ENCODE measurements at places on chromosomes 13 and 19.

DNA sequence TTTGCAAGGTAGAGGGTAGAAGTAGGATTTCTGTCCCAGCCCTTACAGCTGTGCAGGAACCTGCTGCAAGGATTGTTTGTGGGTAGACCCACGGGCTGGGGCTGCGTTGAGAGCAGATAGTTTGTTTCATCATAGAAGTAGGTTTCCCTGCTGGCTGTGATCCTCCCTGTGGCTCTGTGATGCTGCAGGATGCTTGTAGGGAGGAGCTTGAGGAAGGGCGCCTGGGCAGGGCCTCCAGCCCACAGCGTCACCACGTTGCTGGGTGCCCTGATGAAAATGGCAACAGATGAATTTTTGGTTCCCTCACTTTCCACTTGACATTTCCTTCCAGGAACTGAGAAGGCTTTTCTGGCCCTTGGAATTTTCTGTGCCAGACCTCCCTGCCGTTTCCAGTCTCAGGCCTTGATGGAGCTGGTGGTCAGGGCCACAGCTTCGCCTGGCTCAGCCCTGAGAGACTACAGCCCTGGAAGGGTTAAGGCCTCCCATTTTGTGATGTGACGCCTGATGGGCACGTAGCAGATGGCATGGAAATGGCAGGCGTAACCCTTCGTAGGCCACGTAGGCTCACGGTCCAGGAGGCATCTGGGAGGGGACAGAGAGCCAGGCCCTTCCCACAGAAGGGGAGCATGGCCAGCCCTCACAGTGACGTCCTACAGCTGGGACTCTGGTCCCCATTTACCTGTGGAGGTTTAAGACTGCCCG is 42.2 kb downstream of the GATAD2A start:
- DNase-seq: no peak

DNA sequence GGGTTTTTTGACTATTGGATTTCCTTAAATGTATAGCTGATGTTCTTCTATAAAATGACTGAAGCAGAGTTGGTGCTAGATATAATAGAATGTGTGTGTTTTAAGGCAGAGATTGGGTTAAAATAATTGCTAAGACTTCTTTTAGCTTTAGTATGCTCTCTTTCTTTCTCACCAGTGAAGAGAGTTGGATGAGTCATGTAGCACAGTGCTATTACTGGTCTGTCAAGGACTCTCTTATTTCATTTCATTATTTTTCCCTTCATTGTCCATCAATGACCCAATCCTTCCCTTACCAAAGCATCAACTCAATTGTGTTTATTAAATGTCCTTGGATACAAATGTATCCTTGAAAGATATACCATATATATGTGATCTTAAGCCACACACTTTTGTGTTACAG is 268.9 kb downstream of the IRS2 start:
- no peak for DNase-seq

GRCh38 chr19:1609103-1609396 is 3.8 kb upstream of the UQCR11 start:
- no peak for DNase-seq

GRCh38 chr19:38736036-38736412 is 8.2 kb downstream of the CAPN12 start:
- peak; percentile 67 for DNase-seq

DNA sequence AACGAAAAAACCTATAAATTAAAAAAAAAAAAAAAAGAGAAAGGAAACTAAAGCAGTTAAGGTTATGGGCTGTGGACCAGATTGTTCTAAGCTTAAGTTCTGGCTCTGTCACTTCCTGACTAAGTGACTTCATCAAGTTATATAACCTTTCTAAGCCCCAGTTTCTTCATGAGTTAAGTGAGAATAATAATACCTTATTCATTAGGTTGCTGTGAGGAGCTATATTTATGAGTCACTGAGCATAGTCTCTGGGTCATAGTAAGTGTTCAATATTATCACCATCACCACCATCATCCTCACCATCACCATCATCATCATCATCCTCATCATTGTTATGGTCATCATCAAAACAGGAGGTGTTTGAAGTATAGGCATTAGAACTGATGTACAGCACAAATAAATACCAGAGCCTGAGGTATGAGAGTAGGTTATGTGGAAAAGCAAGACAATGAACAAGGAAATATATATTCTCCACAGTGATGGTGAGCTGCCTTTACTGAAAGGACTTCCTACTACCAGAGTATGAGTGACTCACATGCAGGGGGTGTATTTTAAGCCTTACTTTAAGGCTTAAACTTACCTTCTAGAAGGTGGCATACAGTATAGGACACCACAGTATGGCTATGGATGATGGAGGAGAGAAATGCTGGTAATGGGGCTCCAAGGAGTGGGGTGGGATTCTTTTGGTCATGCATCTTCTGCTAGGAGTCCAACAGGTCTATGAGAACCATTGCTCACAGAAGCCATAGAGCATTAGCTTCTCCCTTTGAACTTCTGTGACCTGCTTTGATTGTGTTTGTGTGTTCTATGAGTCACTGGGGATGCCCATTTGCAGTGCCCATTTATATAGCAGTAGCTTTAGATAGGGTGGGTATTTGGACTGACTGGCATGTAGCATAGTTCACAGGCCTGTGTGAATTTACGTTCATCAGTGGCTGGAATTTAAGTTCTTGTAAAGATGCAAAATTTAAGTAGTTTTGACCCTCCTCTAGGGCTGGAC is 104.4 kb downstream of the KLF5 start:
- no peak for DNase-seq

- peak; percentile 34 for DNase-seq
Observed at GRCh38 chr19:29366757-29367156, 153.8 kb upstream of the UQCRFS1 start.

GRCh38 chr19:39996218-39996810 is 546 bp upstream of the ZNF546 start:
- DNase-seq: no peak

DNA sequence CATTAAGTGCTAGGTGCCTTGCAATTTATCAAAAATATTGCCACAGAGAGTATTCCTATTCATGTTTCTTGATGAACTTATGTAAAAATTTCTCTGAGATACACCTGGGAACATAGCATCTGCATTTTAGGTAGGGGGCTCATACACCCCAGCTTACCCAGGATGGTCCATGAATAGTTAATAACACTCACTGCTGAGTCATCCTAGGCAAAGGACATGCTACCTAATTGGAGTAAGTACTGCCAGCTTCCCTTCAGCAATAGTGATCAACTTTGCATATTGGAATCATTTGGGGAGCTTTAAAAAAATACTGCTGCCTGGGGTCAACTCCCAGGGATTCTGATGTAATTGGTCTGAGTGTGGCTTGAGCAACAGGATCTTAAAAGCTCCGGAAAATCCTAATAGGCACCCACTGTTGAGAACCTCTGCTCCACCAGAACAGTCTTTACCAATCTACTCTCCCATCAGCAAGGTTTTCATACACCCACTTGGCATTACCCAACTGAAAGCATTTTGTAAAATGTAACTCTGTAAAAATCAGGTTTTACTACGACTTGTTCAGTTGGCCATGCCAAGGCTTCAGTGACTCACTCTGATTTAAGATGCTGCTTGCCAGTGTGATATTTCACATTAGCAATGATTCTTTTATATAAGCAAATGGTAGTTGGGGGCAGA is 67.2 kb upstream of the FNDC3A start:
- no peak for DNase-seq

DNA sequence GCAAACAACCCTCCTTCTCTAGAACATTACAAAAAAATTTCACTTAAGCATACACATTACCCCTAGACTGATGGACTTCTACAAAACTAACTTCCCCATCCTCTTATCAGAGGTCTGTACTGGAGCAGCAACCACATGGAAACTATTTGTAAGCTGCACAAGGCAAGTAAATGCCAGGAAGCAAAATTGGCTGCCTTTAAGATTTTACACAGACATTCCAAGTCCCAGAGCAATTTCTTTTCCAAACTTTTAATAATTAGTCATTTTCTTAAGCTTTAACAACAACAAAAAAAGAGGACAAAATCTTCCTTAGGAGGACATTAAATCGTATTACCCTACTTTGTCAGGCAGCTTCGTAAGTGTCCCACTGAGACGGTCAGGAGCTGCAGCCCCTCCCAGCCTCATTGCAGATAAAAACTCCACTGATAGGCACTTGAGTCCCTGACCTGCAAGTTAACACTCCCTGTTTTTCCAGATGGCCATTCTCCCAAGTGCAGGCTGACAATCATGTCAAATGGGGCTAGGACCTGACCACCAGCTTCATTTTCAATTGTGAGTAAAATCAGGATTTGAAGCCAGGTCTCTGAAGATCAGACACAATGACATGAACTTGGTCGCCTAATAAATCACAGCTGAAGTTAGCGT is 680.1 kb downstream of the DIAPH3 start:
- DNase-seq: no peak

DNA sequence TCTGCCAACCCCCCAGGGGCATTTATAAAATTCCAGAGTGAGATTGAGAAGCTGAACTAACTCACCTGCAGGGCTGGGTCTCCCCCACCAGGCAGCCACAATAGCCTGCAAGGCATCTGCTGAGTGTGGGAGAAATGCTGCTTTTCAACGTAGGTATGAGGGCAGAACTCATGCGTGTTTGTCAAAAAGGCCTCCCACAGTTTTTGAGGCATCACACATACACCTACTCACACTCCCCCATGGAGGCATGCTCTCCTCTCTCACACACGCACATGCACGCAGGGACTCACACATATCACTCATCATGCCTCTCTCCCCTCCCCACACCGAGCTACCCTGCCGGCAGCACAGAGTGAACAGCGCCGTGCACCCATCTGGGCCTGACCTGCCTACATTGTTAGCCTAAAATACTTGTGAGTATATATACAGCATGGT is 390.5 kb downstream of the FGF9 start:
- no peak for DNase-seq

- DNase-seq: peak; percentile 74
Observed at GRCh38 chr19:16185768-16186123, 536 bp downstream of the FAM32A start.

DNA sequence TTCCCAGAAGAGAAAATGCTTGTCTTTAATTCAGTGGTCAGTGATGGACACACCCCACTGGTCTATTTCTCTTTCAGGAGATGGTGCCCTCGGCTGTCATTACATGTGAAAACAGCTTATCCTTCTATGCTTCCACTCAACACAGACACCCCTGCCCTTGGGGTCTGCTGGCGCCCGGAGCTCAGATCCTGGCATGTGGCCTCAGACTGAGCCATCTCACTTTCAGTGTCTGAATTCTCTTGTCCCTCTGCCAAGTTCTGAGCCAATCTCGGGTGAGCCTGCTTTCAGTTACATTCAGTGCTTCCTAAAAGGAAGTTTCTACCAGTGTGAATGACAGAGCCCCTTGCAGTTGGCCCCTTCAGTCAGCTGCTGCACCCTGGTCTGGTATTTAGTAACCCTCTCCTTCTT is 293.6 kb downstream of the DNAJC15 start:
- no peak for DNase-seq

GRCh38 chr19:55546822-55547614 is 1.7 kb upstream of the SBK3 start:
- no peak for DNase-seq

DNA sequence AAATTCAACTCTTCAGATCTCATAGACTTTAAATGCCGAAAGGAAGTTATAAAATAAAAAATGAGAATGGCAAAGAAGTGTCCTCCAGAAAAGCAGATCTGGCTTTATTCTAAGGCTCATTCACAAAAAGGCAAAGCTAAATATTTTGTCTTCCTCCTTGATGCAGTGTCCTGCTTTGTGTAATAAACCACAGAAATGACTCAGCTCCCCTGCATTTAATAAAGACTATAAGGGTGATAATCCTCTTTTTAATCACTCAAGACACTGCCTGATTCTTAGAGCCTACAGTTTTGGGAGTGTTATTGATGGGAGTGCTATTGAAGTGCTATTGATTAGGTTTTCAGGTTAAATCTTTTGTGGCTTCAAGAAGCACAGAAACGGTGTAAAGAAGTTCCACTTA is 482.0 kb downstream of the PCDH20 start:
- DNase-seq: no peak

Data from ecto neural progenitor cell (in vitro differentiated cells).